GM12878 (cell line): ENCODE measurements at places on chromosomes 12 and 14. TPM values are rescaled to one million over a fixed set of nuclear protein-coding genes. Genes with fewer than 3 reads are reported as not detected.

TSPAN8 gene
- 0.27 and 0.49 TPM in 2 replicates for total RNA-seq

SLC10A1 gene
- not detected in 2 replicates for total RNA-seq

GSC gene
- not detected in 2 replicates for total RNA-seq

CFAP251 gene
- total RNA-seq: 0.85 and 0.97 TPM in 2 replicates

OTOGL gene
- total RNA-seq: 0.31 and 0.56 TPM in 2 replicates

DTX3 gene
- 9.6 and 10.5 TPM in 2 replicates for total RNA-seq

IL22 gene
- not detected in 2 replicates for total RNA-seq

IL31 gene
- total RNA-seq: not detected in 2 replicates

TCL1B gene
- total RNA-seq: not detected in 2 replicates

DNA sequence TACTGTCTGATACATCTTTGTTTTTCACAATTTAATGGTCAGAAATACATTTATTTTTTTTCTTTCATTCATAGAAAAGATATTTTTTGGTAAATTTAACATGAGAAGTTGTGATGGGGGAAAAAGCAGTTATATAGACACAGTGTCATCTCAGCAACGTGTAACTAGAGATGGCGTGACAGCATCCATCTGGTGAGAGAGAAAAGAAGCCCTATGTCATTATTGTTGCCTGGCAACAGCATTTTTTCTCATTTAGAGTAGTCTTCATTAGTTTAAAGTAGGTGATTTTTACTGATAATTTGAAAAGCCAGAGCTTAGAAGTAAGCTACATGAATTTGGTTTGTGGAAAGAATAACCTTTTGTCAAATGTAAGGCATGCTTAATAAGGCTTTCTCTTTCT is 128.6 kb downstream of the ACSS3 start:
- DNase-seq: no peak

GRCh38 chr14:54981698-54982097 is 45.2 kb downstream of the WDHD1 start:
- no peak for DNase-seq

DNA sequence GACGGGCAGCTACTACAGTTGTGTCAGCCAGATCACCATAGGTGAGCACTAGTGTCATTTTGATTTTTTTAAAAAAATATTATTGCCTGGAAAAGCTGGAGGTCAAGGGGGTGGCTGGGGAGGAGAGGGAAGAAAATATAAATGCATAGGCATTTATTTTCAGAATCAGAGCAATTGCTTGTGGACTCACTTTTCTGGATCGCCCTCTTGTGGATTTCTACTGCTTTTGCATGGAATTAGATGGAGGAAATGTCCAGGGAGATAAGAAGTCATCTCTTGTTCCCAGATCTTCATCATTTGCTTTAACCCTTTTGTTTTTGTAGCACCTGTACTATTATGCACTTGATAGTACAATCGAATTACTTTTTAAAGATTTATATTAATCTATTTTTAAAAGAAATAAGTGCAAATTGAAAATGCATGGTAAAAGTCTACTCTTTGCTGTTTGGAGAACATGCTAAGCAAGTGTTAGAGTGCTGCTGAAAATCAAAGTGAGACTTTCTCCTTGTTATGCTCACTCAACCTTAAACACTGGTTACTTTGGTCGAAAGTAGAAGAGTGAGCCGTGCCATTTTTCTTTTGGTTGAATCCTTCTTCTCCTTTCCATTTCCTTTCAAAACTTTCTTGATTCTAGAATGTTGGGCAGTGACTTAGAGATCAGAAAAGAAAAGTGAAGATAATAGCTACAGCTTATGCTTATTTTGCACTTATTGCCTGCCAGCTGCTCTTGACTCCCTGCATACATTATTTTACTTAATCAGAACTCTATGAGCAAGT is 60.6 kb upstream of the ANO4 start:
- no peak for DNase-seq

DNA sequence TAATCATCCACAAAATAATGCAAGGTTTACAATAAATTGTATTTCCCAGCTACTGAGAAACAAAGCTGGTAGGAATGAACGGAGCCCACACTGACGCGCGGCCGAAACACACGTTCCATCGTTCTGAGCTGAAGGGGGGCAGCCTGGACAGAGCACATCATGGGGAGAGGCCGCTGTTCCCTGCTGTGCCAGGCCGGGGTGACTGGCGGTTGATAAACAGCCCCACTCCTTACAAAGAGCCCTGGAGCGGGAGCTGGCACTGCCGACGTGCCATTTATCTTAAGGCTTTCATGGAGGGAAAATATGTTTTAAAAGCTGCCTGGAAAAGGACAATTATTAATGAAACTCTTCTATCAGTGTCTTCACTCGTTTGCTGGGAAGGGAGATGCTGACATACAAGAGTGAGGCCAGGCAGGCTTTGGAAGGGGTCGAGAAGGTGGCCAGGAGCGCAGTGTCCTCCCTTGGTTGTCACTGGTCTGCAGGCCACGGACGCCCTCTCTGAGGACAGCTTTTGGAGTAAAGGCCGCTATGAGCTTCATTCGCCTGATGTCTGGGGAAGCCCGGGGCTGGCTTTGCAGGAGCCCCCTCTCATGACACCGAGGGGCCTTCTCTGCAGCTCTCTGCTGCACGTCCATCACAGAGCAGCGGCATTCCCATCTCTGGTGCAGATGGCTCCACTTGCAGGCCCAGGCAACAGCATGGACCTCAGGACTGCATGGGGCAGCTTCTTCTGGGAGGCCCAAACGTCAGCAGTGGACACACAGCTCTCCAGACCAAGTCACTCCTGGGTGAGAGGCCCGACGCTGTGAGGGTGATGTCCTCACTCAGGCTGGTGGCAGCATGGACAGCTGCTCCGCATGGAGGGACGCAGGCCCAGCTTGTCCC is 355.3 kb upstream of the SFSWAP start:
- DNase-seq: no peak

DNA sequence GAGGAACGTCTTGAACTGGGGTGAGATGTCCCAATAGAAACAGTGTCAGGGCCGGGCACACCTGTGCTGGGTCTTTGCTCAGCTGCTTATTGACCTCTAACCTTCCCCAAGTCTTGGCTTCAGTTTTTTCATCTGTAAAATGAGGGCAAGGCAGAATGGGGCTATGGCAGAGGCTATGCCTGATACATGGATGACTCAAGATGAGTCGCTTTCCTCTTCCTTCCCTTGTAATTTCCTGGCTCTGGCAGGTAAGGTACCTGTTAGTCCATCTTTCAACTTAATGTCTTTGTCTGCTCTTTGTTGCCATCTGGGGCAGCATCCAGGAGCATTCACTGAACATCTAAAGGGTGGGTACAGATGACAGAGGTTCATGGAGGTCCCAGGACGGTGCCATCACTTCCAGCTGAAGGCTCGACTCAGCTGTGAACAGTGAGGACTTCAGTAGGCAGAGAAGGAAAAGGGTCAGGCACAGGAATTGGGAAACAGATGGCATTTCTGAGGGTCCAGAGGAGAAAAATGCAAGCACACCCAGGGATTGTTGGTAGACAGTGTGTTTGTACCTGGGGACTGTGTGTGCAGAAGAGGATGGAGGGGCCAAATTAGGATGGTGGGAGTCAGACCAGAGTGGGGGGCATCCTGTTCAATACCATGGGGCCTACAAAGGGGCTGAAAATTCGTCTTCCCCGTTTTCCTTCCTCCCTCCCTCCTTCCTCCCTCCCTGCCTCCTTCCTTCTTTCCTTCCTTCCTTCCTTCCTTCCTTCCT is 268.3 kb downstream of the VRK1 start:
- no peak for DNase-seq

DNA sequence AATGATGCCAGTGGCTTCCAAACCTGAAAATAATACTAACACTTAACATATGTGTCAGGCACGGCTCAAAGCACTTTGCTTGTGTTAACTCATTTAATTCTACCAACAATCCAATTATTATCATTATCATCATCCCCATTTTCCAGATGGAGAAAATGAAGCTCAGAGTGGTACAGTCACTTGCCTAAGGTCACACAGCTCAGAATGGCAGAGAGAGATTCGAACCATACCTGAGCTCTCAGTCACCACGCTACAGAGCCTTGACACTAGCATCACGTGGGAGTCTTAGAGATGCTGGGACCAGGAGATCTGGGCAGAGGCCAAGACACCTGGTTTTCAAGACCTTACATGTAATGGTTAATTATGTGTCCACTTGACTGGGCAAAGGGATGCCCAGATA is 34.2 kb downstream of the DHX37 start:
- DNase-seq: no peak

DNA sequence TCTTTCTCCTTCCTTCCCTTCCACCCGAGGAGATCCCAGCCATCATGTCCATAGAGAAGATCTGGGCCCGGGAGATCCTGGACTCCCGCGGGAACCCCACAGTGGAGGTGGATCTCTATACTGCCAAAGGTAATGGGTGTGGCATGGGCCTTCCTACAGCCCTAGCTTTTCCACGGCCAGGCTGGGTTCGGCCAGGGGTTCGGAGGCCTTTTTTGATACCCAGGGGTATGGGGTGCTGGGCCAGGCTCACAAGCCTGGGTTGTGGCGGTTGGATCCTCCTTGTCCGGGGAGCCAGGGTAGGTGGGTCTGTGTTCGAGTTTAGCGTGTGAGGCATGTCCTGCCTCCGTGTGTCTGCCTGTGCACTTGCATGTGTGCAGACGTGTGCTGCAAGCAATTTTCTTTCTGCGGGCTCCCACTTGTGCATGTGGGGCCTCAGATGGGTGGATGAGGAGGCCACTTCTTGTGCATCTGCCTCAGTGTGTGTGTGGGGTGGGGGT is 1.5 kb downstream of the ENO2 start:
- DNase-seq: no peak

- no peak for DNase-seq
These were observed 29.6 kb downstream of the VRK1 start for GRCh38 chr14:96826818-96827217.

GRCh38 chr12:117884161-117884560 is 84.6 kb downstream of the KSR2 start:
- no peak for DNase-seq

DNA sequence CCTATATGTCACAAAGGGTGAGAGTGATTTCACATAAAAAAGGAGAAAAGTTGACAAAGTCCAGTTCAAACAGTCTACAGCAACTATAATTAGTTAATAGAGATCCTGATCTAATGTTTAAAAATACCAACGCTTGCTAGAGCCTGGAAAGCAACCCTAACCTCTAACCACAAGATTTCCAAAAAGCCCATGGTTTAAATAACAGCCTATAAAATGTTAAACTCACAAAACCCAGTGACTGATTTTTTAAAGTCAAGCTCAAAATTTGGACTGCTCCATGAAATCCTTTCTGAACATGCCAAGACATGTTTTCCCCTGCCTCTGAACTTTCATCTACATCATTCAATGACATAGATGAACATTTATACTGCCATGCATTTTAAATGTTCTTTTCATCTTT is 81.6 kb downstream of the PLEKHG7 start:
- DNase-seq: no peak

DNA sequence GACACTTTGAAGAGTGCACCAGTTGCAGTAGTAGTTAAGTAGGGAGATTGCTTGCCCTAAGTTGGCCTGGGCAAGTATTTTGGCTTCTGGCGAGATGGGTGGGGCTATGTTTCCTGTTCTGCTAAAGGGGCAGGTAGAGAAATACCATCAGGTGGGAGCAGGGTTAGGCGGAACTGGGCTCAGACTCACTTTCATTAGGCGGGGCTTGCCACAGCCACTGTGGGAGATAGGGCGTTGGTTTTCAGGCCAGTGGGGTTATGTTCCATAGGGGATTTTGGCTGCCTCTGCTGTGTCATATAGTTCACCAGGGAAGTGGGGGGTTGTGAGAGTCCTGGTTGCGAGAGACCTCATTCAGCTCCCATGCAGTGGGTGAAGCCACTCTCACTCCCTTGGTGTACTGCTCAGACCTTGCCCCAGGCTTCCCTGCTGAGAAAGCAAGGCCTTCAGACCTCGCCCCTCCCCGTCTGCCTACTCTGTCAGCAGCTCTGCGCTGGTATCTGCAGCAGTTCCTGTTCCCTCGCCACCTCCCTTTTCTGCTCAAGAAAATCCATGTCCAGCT is 43.3 kb downstream of the AEBP2 start:
- peak; percentile 84 for DNase-seq

DNA sequence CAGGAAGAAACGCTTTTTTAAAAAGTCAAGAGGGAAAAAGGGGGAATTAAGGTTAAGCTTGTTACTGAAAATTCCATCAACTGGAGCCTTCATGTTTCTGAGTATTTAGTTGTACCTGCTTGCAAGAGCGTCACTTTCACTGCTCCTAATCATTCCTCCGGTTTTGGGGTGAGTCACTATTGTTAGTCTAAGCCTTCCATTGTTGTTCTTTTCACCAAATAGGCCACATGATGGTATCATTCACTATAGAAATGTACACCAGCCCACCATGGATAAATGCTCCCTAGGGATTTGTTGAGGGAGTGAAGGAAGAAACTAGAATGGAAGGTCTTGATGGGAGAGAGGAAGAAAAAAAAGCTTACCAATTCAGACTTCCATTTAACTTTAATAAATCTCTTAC is 3.0 kb downstream of the IL22 start:
- DNase-seq: no peak

DNA sequence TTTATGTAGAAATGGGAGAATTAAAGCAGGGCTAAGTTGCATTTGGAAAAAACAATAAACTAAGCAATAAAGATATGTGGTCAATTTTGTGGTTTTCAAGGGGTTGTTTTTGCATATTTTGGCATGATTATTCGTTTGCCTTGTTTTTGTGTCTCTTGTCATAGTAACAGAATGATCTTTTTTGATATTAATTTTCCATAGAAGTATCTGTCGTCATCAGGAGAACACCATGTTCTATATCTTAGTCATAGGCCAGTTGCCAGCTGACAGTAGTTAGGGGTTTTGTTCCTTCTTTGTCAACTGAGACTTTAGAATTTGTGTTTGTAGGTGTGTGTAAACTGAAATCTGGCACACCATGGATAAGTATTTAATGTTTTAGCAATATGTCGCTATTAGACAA is 1354.8 kb downstream of the LRFN5 start:
- no peak for DNase-seq

- DNase-seq: no peak
These were observed 192.7 kb downstream of the BTG1 start for GRCh38 chr12:91952916-91953315.

DNA sequence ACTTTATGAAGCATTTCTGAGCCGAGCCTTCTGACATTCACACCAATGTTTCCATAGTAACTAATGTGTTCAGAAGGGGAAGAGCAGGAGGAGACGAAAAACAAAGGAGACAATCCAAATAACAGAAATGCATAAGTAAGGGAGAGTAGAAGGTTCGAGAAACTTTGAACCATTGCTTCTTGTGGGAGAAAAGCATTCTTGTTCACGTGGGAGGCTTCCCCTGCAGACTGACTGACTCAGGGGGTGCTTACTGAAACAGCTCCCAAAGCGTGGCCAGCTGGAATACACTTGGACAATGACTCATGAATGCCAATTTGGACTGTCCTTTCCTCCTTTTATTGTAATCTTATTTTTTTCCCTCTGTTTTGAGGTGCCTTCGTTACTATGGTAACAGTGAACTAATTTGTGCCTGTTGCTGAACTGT is 73.9 kb downstream of the NEDD1 start:
- no peak for DNase-seq

DNA sequence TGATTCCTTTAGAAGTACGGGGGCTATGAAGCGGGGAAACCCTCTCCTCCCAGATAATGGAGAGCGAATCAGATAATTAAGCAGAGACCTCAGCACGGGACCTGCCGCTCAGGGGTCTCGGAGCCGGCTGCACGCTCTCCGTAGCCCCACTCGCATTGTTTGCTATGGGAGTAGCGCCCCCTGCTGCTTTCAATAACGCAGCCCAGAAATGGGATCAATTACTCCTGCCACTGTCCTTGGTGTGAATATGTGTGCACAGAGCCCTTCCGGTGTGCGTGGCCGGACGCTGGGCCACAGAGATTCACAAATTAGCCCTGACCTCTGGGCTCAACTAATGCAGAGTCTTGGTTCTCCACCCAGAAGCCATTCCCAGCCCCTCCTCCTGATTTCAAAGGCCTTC is 76.4 kb upstream of the TMEM132C start:
- no peak for DNase-seq
